Activated T-cell treated with anti-CD3 and anti-CD28 coated beads for 48 hours (primary cell): ENCODE measurements at places on chromosomes 3 and 15.

GRCh38 chr3:139307072-139307491 is 36.7 kb upstream of the MRPS22 start:
- no peak for DNase-seq

GRCh38 chr3:123525433-123525832 is 59.4 kb downstream of the HACD2 start:
- no peak for DNase-seq

GRCh38 chr3:171832989-171833388 is 10.2 kb upstream of the TMEM212 start:
- no peak for DNase-seq

GRCh38 chr3:36149447-36149865 is 230.8 kb upstream of the STAC start:
- no peak for DNase-seq

DNA sequence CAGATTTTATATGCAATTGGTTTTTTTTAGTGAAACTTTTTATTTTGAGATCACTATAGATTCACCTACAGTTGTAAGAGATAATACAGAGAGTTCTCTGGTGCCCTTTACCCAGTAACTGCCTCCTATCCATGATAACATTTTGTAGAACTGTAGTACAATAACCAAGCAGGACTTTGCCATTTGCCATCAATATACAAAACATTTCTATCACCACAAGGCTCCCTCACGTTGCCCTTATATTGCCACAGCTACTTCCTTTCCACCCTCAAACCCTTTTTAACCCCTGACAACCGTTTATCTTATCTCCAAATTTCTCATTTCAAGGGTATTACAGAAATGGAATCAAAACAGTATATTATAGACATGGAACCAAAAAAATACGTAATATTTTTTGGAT is 130.7 kb upstream of the GOLGA6L4 start:
- no peak for DNase-seq

GRCh38 chr3:135788146-135788545 is 177.4 kb upstream of the PPP2R3A start:
- DNase-seq = no peak

GRCh38 chr3:47008234-47008796 is 28.8 kb downstream of the NBEAL2 start:
- DNase-seq = no peak

- DNase-seq = no peak
Observed at GRCh38 chr3:99958222-99958912, 140.7 kb downstream of the CMSS1 start.

DNA sequence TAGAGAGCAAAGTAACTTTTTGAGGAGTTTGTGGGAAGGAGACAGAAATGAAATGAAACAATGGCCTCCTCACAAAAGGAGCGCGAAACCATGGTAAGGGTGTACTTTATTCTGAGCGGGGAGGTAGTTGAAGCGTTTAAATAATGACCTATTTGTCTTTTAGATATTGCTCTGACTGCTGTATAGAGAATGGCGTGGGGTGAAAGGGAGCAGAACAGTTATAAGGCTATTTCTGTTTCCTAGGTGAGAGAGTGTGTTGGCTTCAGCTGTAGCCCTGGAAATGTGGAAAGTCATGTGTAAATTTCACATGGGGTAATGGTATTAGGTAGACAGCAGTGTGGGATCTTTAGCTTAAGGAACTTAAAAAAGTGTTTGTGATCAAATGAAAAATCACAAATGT is 54.9 kb downstream of the CNTN4 start:
- DNase-seq = no peak

- no peak for DNase-seq
Observed at GRCh38 chr15:99421172-99421656, 144.6 kb upstream of the MEF2A start.

GRCh38 chr15:101491734-101492640 is 2.5 kb upstream of the PCSK6 start:
- DNase-seq = no peak

DNA sequence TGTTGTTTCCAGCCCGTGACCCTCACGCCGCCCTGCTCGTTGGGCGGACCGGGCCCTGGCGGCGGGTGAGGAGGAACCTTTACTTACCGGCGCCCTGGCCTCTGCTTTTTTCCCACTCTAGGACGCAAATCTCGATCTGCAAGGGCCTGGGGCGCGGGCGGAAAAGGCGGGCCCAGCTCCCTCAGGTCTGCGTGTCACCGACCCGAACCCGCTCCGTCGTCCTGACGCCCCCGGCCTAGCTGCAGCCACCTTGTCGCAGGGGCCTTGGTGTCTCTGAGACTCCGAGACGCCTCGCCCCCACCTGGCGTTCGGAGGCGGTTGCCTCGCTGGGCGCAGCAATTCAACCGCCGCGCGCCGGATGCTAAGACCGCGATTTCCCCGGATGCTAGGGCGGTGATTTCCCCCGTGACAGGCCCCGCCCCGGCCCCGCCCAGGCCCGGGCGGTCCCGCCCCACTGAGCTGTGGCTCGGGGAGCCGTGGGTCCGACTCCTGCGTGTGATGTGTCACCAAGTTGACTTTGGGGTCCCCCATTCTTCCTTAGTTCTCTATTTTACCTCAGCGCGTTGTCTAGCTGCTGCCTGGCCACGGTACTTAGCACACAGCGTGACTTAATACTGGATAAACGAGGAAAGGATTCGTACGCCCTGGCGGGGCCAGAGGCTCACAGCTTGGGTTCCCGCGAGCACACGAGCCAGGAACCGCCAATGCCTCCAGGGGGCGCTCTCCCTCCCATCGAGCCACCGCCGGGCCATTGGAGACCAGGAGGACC is at the start of gene RPL39L:
RPL39L (minus strand) TSS at position 371 of the 769 bp plus-strand sequence. CDS start 18,196 bp downstream, outside the sequence.
- peak; percentile 94 for DNase-seq

GRCh38 chr3:114405202-114405990 is 111.6 kb downstream of the TIGIT start:
- no peak for DNase-seq

- DNase-seq = no peak
Observed at GRCh38 chr3:25589783-25590258, 74.9 kb downstream of the TOP2B start.

- DNase-seq = no peak
Observed at GRCh38 chr3:14451844-14452739, 49.7 kb downstream of the SLC6A6 start.

- DNase-seq = no peak
Observed at GRCh38 chr15:65059931-65060596, 7.7 kb downstream of the RASL12 start.
